ENCODE measurements at places on chromosomes 16 and 17.

- no peak for DNase-seq
These were observed 167.8 kb downstream of the SNX29 start for GRCh38 chr16:12144355-12144754.

- DNase-seq: no peak
These were observed 7.7 kb upstream of the ARL5C start for GRCh38 chr17:39173526-39174274.

DNA sequence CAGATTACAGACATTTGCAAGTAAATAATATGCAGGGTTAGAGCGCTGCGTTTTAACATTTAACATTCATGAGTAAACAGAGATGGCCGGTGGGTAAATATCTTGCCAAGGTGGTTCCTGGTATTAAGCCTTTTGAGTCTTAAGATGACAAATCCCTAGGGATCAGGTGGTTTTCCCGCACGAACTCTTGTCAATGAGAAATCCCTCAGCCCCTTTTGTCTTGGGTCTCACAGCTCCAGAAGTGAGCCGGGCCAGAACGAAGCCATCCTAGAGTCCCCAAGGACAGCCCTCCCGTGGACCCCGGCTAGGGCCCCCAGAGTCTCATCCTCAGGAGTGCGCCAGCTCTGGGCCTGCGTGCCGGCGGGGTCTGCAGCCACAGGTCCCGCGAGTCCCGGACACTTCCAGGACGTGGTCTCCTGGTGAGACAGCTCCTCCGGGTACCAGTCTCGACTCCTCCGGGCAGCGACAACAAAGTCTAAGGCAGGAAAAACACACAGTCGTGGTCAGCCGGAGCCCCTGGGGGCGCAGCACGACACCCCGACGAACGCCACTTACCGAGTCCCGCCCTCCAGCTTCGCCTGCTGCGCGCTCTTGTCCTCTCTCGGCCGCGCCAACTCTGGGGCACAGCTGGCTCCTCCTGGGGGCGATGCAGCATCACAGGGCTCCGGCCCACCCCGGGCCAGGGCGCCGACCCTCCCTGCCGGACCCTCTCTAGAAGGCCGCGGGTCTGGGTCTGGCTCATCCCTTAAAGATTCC is 13.3 kb downstream of the MIS12 start:
- no peak for DNase-seq

- no peak for DNase-seq
These were observed 21.2 kb upstream of the ITGB3 start for GRCh38 chr17:47232465-47232864.

GRCh38 chr17:30429155-30429554 is 48.1 kb upstream of the GOSR1 start:
- DNase-seq: no peak

GRCh38 chr16:8716592-8716991 is 42.2 kb downstream of the ABAT start:
- no peak for DNase-seq

DNA sequence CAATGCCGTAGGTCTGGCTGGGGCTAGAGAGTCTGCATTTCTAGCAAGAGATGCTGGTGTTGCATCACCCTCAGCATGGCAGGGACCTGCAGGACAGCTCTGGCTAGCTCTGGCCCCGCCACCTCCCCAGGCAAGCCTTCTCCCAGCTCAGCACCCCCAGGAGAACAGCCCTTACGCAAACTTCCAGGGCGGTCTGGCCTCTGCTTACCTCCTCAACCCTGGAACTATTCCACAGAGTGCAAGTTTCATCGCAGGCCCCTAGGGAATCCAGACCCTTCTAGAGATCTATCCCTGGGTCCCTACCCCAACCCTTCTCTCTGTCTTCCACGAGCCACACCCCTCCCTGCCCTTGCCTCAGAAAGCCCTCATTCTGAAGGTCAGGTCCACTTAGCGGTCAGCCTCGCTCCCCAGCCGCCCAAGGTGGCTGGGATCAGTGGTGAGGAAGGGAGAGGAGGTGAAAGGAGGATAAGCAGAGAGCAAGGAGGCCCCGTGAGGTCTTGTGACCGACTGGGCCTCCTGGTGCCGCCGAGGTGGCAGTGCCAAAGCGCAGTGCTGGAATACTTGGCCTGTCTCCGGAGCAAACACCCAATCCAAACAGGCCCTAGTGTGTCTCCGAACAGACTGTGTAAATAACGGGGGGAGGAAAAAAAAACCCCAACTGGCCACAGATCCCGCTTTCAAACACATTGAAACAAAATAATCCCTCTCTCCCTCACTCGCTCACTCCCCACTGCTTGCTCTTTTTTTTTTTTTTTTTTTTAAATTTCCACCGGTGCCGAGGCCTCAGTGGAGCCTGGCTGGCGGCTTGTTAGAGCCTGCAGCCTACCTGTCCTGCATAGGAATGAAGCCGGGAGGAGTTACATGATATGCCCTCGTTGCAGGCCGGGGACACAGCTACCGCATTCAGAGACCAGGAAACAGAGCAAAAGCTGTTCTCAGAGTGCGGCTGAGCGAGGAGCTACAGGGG is 380.9 kb downstream of the SOX9 start:
- no peak for DNase-seq

- no peak for DNase-seq
These were observed 123.5 kb downstream of the CBLN1 start for GRCh38 chr16:49158029-49158642.

DNA sequence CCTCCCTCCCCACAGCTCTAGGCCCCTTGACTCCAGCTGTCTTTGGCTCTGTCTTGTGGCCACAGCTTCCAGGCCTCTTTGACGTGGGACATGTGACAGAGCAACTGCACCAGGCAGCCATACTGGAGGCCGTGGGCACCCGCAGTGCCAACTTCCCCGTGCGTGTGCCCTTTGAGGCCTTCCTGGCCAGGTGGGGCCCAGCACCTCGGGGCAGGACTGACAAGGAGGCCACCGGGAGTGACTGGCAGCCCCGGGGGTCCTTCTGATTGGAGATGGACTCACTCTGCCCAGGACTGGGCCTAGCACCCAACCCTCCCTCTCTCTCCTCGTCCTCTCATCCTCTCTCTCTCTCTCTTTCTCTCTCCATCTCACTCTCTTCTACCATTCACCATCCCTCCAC is 15.5 kb downstream of the MYO15B start:
- no peak for DNase-seq

- DNase-seq: no peak
These were observed 10.3 kb upstream of the NFAT5 start for GRCh38 chr16:69555437-69555836.

DNA sequence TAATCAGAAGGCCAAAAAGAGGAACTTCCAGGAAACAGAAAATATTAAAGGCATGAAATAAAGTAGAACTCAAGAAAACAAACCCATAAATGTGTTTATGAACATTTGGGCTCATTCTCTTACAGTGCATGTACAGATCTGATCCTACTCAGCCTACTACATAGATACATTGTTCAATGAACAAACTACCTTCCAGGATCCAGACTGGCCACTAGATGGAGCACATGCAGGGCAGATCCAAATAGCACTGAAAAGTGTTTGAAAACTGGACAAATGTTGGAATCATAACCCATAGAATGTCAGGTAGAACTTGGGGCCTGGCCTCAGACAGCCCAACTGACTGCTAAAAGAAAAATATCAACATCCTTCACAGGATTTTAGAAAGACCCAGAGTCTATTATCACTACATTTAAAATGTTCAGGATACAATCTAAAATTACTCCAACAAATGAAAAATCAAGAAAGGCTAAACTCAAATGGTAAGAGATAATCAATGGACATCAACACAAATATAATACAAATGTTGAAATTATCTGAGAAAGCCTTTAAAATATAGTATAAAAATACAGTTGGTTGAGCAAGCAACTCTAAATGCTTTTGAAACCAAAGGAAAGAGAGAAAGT is 122.4 kb upstream of the NUDT7 start:
- DNase-seq: no peak

GRCh38 chr17:8176197-8176940 is at the start of gene TMEM107:
Gene TMEM107 (minus strand): TSS chr17:8176380. CDS start chr17:8176286, 94 bp downstream.
- peak; percentile 66 for DNase-seq

DNA sequence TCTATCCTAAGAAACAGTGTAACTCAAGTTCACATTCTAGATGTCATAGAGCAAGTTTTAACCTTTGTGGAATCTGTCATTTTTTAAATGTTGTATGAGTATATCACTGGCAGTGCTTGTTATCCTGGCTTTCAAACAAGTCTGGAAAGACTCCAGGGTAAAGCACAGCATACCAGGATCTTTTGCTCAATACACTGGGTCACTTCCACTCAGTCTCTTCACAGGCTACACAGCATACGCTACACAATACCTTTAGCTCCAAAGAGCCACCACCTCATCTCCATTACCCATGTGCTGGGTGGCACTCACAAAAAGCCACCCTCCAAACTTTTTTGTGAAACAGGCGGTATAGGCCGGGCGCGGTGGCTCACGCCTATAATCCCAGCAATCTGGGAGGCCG is 69.5 kb downstream of the PARN start:
- DNase-seq: no peak

- no peak for DNase-seq
These were observed 18.1 kb upstream of the MYH8 start for GRCh38 chr17:10439816-10440215.

GRCh38 chr17:39973496-39973895 is 7.1 kb upstream of the PSMD3 start:
- DNase-seq: no peak

DNA sequence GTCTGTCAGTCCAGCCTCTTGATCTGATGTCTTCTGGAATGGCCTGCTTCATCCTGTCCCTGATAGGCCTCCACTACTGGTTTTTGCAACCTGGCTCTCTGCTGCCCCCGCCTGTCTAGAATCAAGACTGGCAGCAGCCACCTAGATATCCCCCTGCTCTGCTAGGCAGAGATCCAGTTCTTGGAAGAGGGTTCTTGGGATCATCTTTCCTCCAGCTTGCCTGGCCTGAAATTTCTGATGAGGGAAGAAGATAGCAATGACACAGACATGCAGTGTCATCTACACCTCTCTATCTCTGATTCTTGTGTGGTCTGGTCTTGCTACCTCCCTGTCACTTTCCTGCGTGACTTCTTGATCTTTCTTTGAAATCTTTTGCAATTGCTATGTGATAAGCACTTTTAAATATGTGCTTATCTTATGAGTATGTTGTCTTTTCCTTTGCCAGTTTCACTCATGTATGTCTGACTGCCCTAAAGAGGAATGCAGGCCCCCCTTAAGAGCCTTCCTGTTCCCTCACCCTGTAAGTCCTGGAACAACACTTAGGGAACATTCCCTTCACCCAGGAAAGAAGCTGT is 20.3 kb upstream of the NFATC3 start:
- peak; percentile 37 for DNase-seq

DNA sequence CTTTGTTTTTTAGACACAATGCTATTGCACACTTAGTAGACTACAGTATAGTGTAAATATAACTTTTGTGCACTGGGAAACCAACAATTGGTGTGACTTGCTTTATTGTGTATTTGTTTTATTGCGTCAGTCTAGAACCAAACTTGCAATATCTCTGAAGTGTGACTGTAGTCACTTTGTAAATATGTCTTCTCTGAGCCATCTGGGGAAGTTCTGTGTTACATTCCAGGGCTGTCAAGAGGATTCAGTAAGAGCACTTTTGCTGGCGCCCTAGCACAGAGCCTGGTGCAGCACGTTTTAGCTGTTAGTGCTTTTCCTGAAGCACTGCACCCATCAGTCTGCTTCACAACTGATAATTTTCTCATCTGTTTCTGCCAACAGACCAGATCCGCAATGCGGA is 73.2 kb downstream of the NT5M start:
- no peak for DNase-seq

- DNase-seq: no peak
These were observed 36.7 kb downstream of the ARHGAP17 start for GRCh38 chr16:24978370-24978914.

DNA sequence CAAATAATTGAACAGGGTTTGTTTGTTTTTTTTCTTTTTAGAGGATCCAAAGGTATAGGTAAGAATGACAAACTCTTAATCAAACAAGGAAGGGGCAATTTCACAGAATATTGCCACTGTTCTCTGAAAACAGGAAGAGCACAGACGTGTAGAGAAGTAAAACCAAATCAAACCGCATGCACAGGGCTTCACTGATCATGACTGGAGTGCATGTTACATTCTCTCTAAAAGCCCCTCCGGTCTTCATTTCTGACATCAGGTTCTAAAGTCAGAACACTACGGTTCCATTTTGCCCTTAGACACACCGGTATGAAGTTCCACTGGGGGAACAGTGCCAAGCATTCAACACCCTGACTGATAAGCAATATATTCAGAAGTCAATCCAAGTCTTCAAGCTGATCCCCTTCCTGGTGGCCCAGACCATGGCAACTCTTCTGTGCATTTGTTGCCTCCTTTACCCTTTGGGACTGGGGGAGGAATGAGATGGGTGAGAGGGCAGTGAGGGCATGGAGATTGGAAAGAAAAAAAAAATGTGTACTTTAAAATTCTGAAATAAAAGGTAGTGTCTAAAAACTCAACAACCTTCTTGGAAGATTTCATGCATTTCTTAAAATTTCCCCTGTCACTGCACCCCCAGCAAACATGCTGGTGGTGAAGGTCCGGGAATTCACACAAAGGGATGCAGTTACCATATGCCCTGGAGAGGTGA is 1.4 kb downstream of the MMD start:
- no peak for DNase-seq

DNA sequence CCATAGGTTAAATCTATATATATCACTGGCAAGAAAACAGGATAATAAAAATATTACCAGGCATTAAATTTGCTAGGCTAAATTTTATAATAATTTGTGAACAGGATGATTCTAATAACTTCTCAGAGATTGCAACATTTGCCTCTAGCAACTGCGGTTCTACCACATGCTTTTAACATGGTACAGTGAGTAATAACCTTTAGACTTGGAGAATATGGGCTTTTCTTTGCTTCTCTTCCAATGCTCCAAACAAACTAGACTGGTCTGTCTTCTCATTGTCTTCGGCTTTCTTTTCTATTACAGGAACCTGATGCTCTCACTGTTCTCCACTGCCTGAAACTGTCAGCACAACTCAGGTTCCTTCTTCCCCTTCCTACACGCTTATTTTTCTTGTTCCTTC is 80.6 kb downstream of the CA4 start:
- DNase-seq: no peak

DNA sequence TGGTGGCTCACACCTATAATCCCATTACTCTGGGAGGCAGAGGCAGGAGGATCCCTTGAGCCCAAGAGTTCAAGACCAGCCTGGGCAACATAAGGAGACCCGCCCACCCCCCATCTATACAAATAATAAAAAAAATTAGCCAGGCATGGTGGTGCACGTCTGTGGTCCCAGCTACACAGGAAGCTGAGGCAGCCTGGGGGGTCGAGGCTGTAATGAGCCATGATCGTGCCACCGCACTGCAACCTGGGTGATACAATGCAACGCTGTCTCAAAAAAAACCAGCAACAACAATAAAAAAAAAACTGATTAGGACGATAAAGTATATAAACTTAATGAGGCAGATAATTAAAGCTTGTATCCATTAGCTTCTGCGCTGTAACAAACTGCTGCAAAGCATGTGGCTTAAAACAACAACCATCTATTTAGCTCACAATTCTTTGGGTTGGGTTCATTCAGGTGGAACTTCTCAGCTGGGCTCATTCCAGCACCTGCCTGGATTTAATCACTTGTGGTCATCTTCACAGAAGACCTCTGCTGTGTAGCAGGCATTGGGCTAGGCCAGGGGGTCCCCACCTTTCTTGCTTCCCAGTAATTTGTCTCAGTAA is 45.8 kb downstream of the LCMT1 start:
- no peak for DNase-seq
